ENCODE measurements at places on chromosomes 2 and 18.

GRCh38 chr2:26043862-26044696 is 10.2 kb downstream of the RAB10 start:
- no peak for DNase-seq

GRCh38 chr18:13809043-13809430 is 14.9 kb upstream of the MC5R start:
- DNase-seq = no peak

- DNase-seq = no peak
Measured at GRCh38 chr2:233421091-233421816, 67.0 kb downstream of the DGKD start.

DNA sequence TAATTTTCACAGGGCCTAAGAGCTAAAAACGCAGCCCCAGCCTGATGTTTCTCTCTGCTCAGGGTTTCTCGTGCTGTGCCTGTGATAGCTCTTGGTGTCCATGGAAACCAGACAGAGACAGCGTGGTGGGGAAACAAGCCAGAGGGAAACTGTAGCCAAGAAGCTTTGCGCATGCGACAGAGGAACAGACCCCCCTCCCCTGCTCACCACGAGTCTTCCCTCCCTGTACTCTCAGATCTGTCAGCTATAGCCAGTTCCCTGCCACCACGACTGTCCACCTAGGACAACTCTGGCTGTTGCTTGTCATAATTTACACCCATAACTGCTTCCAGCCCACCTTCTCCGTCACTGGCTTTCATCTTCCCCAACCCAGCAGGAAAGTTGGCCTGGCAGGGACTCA is 13.2 kb upstream of the DNAJC27 start:
- DNase-seq = no peak

GRCh38 chr2:232530626-232531260 is 4.8 kb downstream of the CHRND start:
- DNase-seq = no peak

GRCh38 chr2:46720592-46721185 is 194.9 kb downstream of the MCFD2 start:
- DNase-seq = no peak

DNA sequence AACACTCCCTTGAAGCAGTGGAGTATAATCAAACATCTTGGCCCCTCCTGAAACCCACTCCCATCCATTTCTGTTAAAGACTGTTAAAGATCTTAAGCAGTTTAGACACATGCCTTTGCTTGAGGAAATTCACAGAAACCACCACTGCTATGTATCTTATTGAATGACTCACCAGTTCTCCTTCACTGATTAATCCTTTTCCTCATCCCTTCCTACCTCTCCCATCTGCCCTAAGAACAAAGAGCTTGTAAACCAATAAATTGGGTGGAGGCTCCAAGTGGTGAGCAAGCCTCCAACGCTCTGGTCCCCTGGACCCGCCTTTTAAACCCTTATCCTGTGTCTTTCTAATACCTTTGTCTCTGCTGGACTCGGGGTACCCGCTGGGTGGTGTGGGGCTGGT is 746.1 kb downstream of the LRP1B start:
- no peak for DNase-seq

DNA sequence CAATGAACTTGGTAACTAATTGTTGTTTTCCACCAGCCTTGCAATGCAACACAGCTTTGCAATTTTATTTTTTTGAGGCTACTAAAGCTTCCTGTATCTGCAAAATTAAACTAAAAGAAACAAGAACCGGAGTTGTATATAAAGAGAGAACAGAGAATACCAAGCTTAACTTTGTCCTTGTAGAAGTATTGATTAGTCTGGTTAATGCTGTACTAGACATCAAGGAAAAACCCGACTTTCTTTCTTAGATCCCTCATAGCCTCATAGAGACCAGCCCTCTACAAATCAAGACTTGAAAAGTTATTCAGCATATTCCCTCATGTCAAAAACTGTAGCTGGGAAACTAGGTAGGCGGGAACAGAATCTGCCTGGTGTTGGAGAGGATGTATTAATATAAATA is 1.7 kb upstream of the ASAP2 start:
- DNase-seq = no peak

DNA sequence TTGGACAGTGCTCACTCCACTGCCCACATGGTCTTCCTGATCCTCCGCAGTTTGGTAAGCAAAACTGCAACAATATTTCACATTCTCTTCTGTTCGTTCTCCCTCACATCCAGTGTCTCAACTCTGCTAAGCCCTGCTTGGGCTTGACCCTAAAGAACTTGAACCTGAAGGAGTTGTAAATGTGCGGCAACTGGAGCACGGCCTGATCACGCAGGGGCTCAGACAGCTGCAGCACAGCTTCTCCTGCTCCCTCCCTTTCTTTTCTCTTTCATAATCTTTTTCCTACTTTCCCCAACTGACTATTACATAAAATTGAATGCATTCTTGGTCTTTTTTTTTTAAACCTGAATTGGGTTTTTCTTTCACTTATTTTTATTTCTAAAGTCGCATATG is 10.2 kb downstream of the CYRIA start:
- DNase-seq = no peak

- no peak for DNase-seq
Measured at GRCh38 chr2:579961-580360, 97.2 kb downstream of the TMEM18 start.

DNA sequence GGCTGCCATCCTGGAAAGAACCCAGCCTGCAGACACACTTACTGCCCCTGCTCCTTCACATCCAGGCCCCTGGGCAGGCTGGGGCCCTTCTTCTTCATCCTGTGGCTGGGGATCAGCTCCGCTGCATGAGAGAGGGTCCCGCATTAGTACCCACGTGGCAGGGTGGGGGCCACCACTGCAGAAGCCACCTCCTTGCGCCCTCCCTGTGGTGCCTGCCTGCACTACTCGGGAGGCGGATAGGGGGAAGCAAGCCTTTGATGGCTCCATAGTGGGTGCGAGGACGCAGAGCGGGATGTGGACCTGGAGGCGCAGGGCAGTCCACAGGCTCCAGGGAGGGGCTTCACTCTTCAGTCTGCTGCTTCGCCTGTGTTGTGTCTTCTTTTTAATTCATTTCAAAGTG is 46.7 kb downstream of the GPC1 start:
- DNase-seq = no peak

DNA sequence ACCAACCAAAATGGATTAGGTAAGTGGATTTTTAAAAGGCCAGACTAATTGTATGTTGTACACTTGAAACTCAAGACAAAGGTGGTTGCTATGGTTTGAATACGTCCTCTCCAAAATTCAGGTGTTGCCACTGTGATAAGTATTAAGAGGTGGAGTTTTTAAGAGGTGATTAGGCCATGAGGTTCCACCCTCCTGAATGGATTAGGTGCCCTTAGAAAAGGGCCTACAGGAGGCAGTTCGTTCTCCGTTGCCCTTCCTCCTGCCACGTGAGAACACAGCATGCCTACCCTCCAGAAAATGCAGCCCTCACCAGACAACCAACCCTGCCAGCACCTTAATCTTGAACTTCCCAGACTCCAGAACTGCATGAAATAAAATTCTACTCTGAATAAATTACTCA is 51.2 kb downstream of the CHMP3 start:
- DNase-seq = no peak

- DNase-seq = no peak
Measured at GRCh38 chr18:69843015-69843414, 104.7 kb downstream of the CD226 start.

- no peak for DNase-seq
Measured at GRCh38 chr2:233082222-233082930, 22.2 kb downstream of the INPP5D start.

DNA sequence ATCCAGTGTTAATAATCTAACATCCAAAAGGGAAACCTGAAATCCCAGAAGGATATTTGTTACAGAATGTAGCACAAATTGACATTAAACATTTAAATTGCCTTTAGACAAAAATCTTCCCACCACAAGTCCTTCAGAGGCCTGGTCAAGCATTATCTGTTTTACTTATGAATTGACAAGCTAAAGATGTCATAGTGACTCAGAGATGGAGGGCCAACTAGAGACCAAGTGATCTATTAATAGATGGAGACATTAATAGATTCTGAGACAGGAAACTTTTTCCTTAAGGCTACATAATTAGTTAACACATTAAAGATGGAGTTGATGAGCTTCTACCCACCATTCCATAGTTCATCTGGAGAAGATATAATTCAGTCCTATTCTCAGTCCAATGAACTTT is 526.2 kb downstream of the IRS1 start:
- DNase-seq = no peak

Measured in stimulated activated naive CD4-positive, alpha-beta T cell treated with Interleukin-2 at 50 U/mL for 16 hours (primary cell).